ENCODE measurements at places on chromosomes 2 and 18. TPM values are rescaled to one million over a fixed set of nuclear protein-coding genes. Genes with fewer than 3 reads are reported as not detected.

GRCh38 chr2:48253301-48253700, 276.7 kb upstream of the STON1 start:
- H3K4me3 ChIP-seq, result no peak overlapping the region
- no peak overlapping the region for H3K27ac ChIP-seq
- no peaks in the 10 kb centered on the region for H3K27me3 ChIP-seq
- H3K36me3 ChIP-seq, result no peaks in the 10 kb centered on the region

- no peak overlapping the region for H3K27ac ChIP-seq
- peaks cover 58% of the 10 kb centered on the region for H3K27me3 ChIP-seq
- H3K4me1 ChIP-seq, result peaks cover 6% of the 10 kb centered on the region
- DNase-seq, result no peak
- no peak overlapping the region for H3K4me3 ChIP-seq
- H3K36me3 ChIP-seq, result no peaks in the 10 kb centered on the region
Observed at GRCh38 chr2:54928719-54929118, 121.5 kb downstream of the RTN4 start.

- no peaks in the 10 kb centered on the region for H3K4me1 ChIP-seq
- H3K4me3 ChIP-seq, result no peak overlapping the region
- no peaks in the 10 kb centered on the region for H3K36me3 ChIP-seq
- no peak for DNase-seq
Observed at GRCh38 chr2:185796758-185797157, 58.2 kb downstream of the FSIP2 start.

- H3K27ac ChIP-seq, result no peak overlapping the region
- H3K4me1 ChIP-seq, result no peaks in the 10 kb centered on the region
- H3K4me3 ChIP-seq, result no peak overlapping the region
Observed at GRCh38 chr2:238515377-238515776, 88.7 kb downstream of the ASB1 start.

GKN2 gene
- not detected for total RNA-seq

- H3K27ac ChIP-seq, result no peak overlapping the region
- peaks cover 16% of the 10 kb centered on the region for H3K4me1 ChIP-seq
- H3K27me3 ChIP-seq, result peaks cover 67% of the 10 kb centered on the region
- DNase-seq, result no peak
Observed at GRCh38 chr2:142134911-142135310, 4.1 kb upstream of the LRP1B start.

GRCh38 chr2:23491591-23492336, 106.8 kb downstream of the KLHL29 start:
- no peak overlapping the region for H3K4me3 ChIP-seq
- H3K4me1 ChIP-seq, result peaks cover 5% of the 10 kb centered on the region
- H3K36me3 ChIP-seq, result no peaks in the 10 kb centered on the region
- peaks cover 50% of the 10 kb centered on the region for H3K27me3 ChIP-seq
- no peak overlapping the region for H3K27ac ChIP-seq

GRCh38 chr2:128374001-128374710, 55.5 kb upstream of the HS6ST1 start:
- no peaks in the 10 kb centered on the region for H3K36me3 ChIP-seq
- no peaks in the 10 kb centered on the region for H3K27me3 ChIP-seq
- no peak overlapping the region for H3K27ac ChIP-seq
- no peak overlapping the region for H3K4me3 ChIP-seq

DNA sequence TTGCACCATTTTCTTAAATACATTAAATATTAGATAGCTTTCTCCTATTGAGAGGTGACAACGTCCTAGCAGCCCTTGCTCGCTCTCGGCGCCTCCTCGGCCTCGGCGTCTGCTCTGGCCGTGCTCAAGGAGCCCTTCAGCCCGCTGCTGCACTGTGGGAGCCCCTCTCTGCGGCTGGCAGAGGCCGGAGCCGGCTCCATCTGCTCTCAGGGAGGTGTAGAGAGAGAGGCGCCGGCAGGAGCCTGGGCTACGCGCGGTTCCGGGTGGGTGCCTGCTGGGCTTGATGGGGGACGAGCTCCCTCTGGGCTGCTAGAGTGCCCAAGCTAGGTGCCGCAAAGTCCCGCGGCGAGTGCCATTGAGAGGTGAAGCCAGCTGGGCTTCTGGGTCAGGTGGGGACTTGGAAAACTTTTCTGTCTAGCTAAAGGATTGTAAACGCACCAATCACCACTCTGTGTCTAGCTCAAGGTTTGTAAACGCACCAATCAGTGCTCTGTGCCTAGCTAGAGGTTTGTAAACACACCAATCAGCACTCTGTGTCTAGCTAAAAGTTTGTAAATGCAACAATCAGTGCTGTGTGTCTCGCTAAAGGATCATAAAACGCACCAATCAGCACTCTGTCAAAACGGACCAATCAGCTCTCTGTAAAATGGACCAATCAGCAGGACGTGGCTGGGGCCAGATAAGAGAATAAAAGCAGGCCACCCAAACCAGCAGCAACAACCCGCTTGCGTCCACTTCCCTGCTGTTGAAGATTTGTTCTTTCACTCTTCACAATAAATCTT, 3.1 kb downstream of the RPRD1A start:
- DNase-seq, result no peak
- no peaks in the 10 kb centered on the region for H3K36me3 ChIP-seq
- no peak overlapping the region for H3K4me3 ChIP-seq
- peaks cover 38% of the 10 kb centered on the region for H3K4me1 ChIP-seq
- no peaks in the 10 kb centered on the region for H3K27me3 ChIP-seq
- no peak overlapping the region for H3K27ac ChIP-seq

- H3K27ac ChIP-seq, result no peak overlapping the region
- H3K4me3 ChIP-seq, result no peak overlapping the region
- no peak for DNase-seq
- H3K36me3 ChIP-seq, result peaks cover 76% of the 10 kb centered on the region
- H3K4me1 ChIP-seq, result peaks cover 5% of the 10 kb centered on the region
Observed at GRCh38 chr18:47108373-47108772, 41.9 kb downstream of the HDHD2 start.

- H3K27me3 ChIP-seq, result no peaks in the 10 kb centered on the region
- no peaks in the 10 kb centered on the region for H3K36me3 ChIP-seq
- no peak overlapping the region for H3K27ac ChIP-seq
- H3K4me1 ChIP-seq, result no peaks in the 10 kb centered on the region
- H3K4me3 ChIP-seq, result no peak overlapping the region
Observed at GRCh38 chr18:71327850-71328249, 1039.0 kb downstream of the SOCS6 start.

ANKRD23 gene
- 14.4 TPM for total RNA-seq

LOXL3 gene
- 4.7 TPM for total RNA-seq

- no peak overlapping the region for H3K27ac ChIP-seq
- H3K4me3 ChIP-seq, result no peak overlapping the region
- H3K36me3 ChIP-seq, result no peaks in the 10 kb centered on the region
- H3K4me1 ChIP-seq, result no peaks in the 10 kb centered on the region
- no peaks in the 10 kb centered on the region for H3K27me3 ChIP-seq
Observed at GRCh38 chr2:67283641-67284040, 113.5 kb upstream of the ETAA1 start.

DNA sequence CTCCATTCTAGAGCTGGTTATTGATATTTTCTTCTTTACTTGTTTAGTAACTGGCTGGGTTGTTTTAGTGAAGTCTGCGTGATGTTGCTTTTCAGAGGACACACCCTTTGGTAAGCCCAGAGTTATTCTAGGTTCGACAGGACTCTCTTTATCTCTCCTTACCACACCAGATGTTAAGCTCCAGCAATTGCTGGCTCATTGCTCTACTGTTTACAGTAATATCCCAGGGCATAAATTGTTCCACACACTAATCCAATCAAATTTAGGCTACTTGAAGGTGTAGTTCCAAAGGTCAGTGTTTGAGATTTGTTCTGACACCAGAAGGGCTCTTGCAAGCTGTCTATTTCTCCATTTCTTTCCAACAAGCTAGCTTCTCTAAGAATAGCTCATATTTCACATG, 506.6 kb downstream of the NR4A2 start:
- no peak for DNase-seq
- no peak overlapping the region for H3K27ac ChIP-seq
- no peaks in the 10 kb centered on the region for H3K4me1 ChIP-seq
- no peaks in the 10 kb centered on the region for H3K36me3 ChIP-seq
- no peaks in the 10 kb centered on the region for H3K27me3 ChIP-seq
- H3K4me3 ChIP-seq, result no peak overlapping the region

LIMS4 gene
- total RNA-seq, result 2.1 TPM
